ENCODE measurements at places on chromosomes 7 and 10. TPM values are rescaled to one million over a fixed set of nuclear protein-coding genes. Genes with fewer than 3 reads are reported as not detected.

DNA sequence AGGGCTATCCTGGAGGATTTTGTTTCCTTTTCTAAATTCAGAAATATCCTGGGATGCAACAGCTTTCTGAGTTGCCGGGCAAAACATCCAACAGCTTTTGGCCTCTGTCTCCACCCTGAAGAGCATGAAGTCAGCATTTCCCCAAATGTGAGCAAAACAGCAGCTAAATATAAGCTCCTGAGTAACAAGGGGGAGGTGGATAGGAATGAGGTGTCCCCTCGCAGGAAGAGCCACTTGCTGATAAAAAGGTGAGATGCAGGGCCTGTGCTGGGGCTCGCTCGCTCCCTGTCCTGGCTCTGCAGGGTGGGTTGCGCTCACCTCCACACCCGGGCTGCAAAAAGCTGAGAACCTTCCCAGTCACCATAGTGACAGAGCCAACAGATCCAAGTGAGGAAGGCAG lies 264.3 kb downstream of the ZEB1 start:
- DNase-seq: peak; percentile 36
- H3K36me3 ChIP-seq: no peaks in the 10 kb centered on the region
- no peak overlapping the region for H3K4me3 ChIP-seq

- DNase-seq: peak; percentile 14
- H3K27ac ChIP-seq: no peak overlapping the region
- H3K4me3 ChIP-seq: no peak overlapping the region
- no peaks in the 10 kb centered on the region for H3K27me3 ChIP-seq
- H3K36me3 ChIP-seq: no peaks in the 10 kb centered on the region
These were observed 394.1 kb upstream of the PHF14 start for GRCh38 chr7:10579561-10579960.

DNA sequence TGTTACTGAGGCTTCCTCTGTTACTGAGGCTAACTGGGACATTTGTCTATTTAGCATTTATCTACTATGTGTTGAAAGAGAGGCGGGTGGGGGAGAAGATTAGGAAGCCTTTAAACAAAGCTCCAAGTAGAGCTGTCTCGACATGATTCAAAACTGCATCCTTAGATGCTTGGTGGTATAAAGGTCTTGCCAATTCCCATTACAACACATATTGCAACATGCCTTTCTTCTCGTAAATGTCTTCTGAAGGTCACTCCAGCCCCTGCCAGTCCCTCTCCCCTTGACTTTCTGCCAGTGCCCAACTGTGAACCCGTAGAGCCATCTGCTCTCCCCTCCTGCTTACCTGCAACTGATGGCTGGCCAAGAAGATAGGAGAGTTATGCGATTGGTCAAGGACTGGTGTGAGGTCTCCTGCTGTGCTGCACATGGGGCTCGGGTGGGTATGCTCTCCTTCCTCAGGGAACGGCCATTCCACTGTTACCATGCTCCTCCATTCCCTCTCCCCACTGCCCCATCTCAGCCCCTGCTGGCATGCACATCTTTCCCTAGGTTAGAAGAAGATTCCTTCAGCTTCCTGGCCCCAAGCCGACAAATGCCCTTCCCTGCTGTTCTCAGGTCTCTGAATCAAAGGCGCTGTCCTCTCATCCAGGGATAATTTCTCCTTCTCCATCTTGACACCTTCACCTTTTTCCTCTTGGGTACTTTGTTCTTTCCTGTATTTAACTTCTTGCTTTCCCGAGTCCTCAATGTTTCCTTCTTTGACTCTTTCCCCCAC lies 43.6 kb upstream of the ZNF32 start:
- H3K36me3 ChIP-seq: no peaks in the 10 kb centered on the region
- no peaks in the 10 kb centered on the region for H3K27me3 ChIP-seq
- H3K4me1 ChIP-seq: peaks cover 14% of the 10 kb centered on the region
- DNase-seq: no peak
- no peak overlapping the region for H3K4me3 ChIP-seq

DNA sequence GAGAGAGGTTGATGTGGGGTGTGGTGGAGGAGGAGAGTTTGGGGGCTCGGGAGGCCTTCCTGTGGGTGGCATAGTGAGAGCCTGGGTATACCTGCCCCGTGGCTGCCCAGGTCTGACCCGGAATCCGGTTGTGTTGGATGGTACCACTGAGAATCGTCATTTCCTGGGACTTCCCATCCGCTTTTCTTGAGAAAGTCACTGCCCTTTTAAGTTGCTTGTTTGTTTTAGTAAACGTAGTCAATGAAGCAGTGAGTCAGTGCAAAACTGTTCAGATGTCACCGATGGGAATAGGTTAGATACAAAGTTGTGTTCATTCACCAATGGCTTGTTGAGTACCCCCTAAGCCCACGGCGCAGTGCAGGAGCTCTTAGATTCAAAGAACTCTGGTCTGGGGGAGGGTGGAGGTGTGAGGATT lies 285.8 kb downstream of the CAMK1D start:
- no peaks in the 10 kb centered on the region for H3K36me3 ChIP-seq
- H3K27ac ChIP-seq: no peak overlapping the region
- H3K4me3 ChIP-seq: no peak overlapping the region

- peak overlapping the region; percentile 80 for H3K4me3 ChIP-seq
- no peaks in the 10 kb centered on the region for H3K27me3 ChIP-seq
- no peaks in the 10 kb centered on the region for H3K36me3 ChIP-seq
- DNase-seq: peak; percentile 78
These were observed 44.8 kb upstream of the CDK1 start for GRCh38 chr10:60733517-60733822.

- H3K4me3 ChIP-seq: no peak overlapping the region
- H3K27ac ChIP-seq: no peak overlapping the region
- no peak for DNase-seq
These were observed 935.6 kb downstream of the GRID1 start for GRCh38 chr10:85430991-85431390.

GRCh38 chr10:111578076-111578475 lies 501.2 kb downstream of the ADRA2A start:
- no peak overlapping the region for H3K27ac ChIP-seq
- no peaks in the 10 kb centered on the region for H3K27me3 ChIP-seq
- DNase-seq: no peak
- no peaks in the 10 kb centered on the region for H3K36me3 ChIP-seq
- no peaks in the 10 kb centered on the region for H3K4me1 ChIP-seq

- peaks cover 19% of the 10 kb centered on the region for H3K27me3 ChIP-seq
- no peaks in the 10 kb centered on the region for H3K36me3 ChIP-seq
- no peak overlapping the region for H3K27ac ChIP-seq
- H3K4me3 ChIP-seq: no peak overlapping the region
- peak; percentile 26 for DNase-seq
These were observed 11.3 kb downstream of the GPRIN2 start for GRCh38 chr10:46544989-46545791.

DNA sequence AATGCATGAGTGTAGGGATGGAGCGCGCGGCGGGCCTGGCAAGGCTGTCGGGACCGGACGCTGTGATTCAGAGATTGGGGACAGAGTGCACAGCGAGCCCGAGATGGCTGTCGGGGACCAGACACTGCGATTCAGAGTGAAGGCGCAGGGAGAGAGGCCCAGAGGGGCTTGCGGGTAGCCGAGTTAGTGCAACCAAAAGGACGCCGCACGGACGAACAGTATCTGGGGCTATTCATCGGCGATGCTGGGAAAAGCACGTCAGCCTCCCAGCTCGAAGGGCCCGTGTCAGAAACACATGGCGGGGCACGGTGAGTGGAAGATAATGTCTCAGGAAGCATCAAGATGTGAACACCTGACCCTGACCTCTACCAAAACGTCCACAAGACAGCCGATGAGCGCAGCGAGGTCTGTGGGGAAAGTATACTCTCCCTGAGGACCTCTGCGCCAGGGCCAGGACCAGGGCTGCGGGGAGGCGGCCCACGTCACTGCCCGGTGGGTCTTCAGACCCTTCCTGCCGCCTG lies 215.8 kb downstream of the ZMYND11 start:
- no peaks in the 10 kb centered on the region for H3K4me1 ChIP-seq
- no peak overlapping the region for H3K27ac ChIP-seq
- H3K36me3 ChIP-seq: peaks cover 78% of the 10 kb centered on the region
- no peak overlapping the region for H3K4me3 ChIP-seq

The BBS9 gene
- total RNA-seq: 14.3 TPM
